ENCODE measurements at places on chromosomes 7 and 10.

DNA sequence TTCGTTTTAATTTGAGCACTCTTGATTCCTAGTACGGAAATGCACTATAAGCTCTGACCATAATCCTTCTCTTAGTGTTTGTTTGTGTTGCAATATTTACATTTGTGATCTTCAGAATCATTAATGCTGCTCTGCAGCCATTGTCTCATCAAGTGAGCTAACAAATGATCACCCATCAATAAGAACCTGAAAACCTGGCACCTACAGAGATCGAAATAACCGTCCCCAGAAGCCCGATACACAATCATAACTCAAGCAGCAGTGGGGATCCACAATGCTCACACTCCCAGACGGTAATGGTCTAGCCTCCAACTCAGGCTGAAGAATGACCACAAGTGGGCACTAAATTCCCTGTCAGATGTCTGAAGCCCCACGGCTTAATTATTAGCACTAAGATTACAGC lies 156.0 kb upstream of the NFE2L3 start:
- DNase-seq = no peak

GRCh38 chr7:130113887-130114286 lies 43.6 kb downstream of the KLHDC10 start:
- no peak for DNase-seq

GRCh38 chr10:98212196-98212595 lies 55.8 kb downstream of the LOXL4 start:
- DNase-seq = no peak

- no peak for DNase-seq
These were observed 4.6 kb upstream of the ZNF22 start for GRCh38 chr10:44995914-44996669.

DNA sequence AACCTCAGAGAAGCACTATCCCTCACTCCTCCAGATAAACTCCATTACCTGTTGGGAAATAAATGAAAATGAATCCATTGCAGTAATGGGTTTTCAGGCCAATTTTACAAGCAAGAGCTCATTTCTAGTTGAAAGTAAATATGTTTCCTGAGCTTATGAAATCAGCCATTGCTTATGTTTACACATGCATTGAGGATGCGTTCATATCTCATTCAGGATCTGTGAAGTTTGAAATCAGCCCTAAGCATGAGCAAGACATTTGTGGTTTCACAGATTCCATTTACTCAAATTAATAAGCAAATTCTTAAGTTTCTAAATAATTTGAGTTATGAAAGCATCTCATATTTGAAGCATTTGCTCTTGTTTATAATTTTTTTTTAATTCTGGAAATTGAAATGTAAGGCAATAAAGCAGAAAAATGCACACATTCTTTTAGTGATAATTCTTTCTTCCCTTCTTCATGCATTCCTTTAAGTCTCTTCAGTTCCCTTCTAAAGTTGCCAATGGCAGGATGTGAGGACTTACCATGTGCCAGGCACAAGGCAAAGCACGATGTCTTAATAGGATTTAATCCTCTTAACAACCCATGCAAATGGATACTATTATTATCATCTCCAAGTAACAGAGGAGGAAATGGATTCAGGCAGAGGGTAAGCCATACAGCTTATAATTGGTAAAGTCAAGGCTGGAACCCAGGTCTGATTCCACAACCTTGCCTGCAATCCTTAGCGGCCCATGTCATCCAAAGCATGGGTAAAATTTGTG lies 35.0 kb upstream of the CTTNBP2 start:
- no peak for DNase-seq

DNA sequence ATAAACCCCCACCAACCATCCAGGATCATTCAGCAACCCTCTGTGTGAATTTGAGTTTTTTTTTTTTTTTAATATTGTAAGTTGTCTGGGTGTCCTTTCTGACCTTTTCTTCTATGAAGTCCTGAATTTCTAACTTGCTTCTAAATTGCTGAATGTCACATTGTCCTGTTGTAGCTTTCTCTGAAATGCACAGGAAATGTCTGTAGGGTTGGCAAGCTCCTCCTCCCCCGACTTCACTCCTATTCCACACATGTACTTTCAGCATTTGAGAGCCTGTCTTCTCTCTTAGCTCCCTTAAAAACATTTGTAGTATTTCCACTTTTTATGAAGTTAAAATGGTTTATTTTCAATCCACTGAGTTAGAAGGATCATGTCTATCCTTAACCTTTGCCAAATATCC lies 3.3 kb upstream of the CNNM2 start:
- DNase-seq = no peak

GRCh38 chr10:34811968-34812514 lies 3.1 kb downstream of the PARD3 start:
- no peak for DNase-seq

DNA sequence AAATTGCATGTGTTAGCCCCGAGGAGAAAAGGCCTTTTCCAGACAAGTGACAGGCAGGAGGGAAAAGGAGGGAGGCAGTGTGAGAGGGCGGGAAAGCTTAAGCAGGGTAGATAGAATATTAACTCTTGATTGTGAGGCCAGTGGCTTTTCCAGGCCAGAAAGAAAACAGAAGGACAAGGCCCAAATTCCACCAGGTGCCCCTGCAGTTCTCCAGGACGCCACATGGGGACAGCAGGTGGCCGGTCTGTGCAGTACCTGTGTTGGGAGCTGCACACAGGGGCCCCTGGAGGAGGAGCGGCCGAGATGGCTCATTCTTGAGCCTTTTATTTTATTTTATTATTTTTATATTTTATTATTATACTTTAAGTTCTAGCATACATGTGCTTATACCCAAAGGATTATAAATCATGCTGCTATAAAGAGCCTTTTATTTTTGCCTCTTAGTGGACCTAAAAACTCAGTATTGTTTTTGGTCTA lies 141.3 kb upstream of the KLF14 start:
- DNase-seq = no peak

DNA sequence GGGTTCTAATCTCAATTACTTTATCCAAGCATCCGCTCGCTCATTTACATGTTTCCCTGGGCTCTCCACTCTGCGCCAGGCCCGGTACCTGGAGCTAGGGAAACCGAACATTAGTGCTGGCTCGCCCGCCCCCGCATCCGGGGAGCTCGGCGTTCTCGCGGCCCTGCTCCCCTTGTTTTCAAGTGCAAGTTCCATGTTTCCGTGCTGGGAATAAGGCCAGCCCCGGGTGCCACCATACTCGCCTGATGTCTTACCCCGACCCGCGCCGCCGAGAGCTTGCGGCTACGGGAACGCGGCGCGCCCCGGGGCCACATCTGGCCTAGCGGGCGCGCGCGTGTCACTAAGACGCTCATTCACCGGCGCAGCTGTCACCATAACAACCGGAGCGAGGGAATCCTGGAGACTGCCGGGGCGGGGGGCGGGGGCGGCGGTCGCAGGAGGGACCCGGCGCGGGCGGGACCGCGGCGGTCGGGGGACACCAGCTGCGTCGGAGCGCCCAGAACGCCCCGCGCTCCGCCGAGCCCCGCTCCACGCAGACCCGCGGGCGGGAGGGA lies at the start of gene NEURL1:
Gene NEURL1 (plus strand): TSS at position 344 of the 554 bp plus-strand sequence. CDS start 683 bp downstream, outside the sequence.
- no peak for DNase-seq

- no peak for DNase-seq
These were observed 25.1 kb upstream of the ABLIM1 start for GRCh38 chr10:114683162-114683561.

- no peak for DNase-seq
These were observed 1163.8 kb downstream of the SORCS1 start for GRCh38 chr10:106000721-106001120.

- DNase-seq = peak; percentile 43
These were observed 26.3 kb downstream of the CRCP start for GRCh38 chr7:66140924-66141323.

GRCh38 chr10:95404462-95404858 lies 113.7 kb upstream of the PDLIM1 start:
- DNase-seq = no peak

DNA sequence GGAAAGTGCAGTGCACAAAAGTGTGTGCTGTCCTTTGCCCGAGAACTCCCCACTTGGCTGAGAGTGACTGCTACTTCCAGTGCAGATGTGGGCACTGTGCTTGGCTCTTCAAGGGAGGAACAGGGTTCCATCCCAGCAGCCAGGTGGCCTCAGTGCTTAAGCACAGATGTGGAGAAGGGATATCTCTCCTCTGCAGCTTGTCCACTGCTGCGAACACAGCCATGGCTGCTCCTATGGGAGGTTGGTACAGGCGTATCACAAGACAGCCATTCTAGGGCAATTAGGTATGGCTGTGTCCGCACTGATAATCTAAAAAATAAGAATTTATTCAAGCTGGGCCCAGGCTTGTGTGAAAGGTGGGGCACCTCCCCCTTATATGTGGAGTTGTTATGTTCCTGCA lies 66.6 kb downstream of the GLCCI1 start:
- no peak for DNase-seq

GRCh38 chr7:133197972-133198544 lies 54.8 kb upstream of the EXOC4 start:
- no peak for DNase-seq

- DNase-seq = no peak
These were observed 11.2 kb downstream of the TRA2A start for GRCh38 chr7:23520582-23520981.

DNA sequence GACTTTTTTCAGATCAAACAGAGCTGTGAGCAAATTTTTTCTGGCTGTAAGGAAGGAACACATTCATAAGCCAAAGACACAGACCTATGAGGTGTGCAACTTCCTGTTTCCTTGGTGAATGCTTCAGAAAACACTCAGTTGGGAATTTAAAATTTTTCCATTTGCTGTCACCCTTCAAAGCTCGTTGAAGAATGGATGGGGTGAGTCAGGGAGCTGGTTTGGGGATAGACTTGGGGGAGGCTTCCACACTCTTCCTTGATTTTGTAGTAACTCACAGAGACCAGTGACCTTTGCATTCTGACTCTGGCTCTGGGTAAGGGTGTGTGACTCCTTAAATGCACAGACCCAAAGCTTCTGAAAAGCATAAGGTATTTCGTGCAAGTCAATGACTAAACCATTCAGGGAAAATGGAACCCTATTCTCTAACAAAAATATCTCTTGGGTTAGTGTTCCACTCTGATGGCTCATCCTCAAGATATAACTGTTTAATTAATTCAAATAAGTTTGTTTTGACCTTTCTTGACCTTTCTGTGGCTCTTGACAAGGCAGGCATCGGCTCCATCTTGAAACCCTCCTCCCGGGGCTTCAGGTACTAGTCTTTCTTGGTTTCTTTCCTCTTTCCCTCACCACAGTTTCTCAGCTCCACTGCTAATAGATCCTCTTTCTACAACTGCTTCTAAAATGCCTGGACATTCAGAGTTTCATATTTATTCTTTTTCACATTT lies 227.8 kb upstream of the INHBA start:
- DNase-seq = no peak

DNA sequence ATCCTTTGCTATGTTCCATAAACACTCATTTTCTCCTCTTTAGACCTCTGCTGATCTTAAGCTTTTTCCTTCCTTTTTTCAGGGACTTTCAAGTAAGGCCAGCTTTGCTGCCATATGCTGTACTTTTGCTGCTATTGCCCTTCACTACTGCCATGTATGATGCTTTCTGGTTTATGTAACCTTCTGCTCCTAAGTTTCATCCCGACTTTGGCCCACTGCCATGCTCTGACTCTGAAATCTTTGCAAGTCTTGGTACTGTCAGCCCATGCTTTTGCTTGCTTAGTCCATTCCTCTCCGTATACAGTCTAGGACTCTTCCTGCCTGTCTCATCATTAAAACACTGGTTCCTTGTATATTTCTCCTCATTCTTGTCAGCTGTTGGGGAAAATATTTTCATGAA lies 152.4 kb downstream of the RNF133 start:
- DNase-seq = no peak

DNA sequence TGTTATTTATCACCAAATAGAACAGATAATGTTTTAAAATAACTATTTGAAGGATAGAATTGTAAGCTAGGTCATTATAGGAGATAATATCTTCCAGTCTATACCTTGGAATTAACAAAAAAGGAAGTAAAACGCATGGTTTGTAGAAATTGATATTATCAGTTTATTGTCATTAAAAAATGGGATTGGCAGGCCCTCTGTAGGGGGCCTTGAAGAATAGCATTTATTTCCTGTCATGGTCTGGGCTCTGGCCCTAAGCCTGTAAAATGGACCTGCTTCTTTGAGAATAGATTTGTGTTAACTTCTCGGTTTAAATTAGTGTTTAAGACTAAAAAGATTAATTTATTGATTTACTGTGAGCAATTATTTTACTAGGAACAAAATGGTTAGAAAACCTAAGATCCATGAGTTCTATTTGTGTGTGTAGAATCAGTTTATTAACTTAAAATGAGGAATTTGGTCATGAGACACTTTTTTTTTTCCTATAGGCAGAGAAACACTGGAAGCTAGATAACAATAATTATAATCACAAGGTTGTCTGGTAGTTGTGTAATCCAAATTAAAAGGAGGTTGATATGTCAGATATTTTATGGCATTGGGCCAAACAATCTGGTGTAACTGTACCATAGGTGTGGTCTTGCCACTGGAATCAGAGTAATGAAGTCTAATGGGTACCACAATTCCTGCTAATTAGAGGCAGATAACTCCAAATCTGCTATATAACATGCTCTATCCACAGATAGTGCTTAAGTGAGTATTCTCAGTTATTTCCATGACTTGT lies 197.4 kb upstream of the FOXP2 start:
- DNase-seq = no peak

DNA sequence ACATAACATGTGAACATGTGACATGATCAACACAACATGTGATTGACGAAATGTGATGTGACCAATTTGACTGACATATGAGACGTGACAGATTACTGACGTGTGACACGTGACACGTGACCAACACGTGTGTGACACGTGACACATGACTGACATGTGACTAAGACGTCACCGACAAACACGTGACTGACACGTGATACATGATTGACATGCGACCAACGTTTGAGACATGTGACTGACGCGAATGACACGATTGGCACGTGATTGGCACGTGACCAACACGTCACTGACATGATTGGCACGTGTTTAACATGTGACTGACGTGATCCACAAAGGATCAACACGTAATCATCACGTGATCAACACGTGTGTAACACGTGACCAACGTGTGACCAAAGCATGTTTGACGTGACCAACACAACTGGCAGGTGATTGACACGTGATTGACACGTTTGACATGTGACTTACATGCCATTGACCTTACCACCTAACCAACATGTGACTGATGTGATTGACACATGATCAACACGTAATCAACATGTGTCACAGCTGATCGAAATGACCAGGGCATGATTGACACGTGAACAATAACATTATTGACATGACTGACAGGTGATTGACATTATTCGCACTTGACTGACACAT lies 23.7 kb downstream of the CRPPA start:
- no peak for DNase-seq

GRCh38 chr7:133861876-133862275 lies 265.3 kb upstream of the LRGUK start:
- DNase-seq = no peak

- no peak for DNase-seq
These were observed 80.3 kb downstream of the LRRC17 start for GRCh38 chr7:102992938-102993717.

- DNase-seq = no peak
These were observed at the start of gene IGFBP3 for GRCh38 chr7:45920502-45921380. TSS of gene IGFBP3 (minus strand) at chr7:45921272. CDS start at chr7:45921140, 132 bp downstream.

GRCh38 chr10:115903207-115903606 lies 369.8 kb downstream of the GFRA1 start:
- no peak for DNase-seq

GRCh38 chr10:62037166-62037831 lies 135.8 kb downstream of the ARID5B start:
- DNase-seq = no peak

Data from substantia nigra (tissue), 51 donors.